ENCODE measurements at places on chromosomes 4 and X.

DNA sequence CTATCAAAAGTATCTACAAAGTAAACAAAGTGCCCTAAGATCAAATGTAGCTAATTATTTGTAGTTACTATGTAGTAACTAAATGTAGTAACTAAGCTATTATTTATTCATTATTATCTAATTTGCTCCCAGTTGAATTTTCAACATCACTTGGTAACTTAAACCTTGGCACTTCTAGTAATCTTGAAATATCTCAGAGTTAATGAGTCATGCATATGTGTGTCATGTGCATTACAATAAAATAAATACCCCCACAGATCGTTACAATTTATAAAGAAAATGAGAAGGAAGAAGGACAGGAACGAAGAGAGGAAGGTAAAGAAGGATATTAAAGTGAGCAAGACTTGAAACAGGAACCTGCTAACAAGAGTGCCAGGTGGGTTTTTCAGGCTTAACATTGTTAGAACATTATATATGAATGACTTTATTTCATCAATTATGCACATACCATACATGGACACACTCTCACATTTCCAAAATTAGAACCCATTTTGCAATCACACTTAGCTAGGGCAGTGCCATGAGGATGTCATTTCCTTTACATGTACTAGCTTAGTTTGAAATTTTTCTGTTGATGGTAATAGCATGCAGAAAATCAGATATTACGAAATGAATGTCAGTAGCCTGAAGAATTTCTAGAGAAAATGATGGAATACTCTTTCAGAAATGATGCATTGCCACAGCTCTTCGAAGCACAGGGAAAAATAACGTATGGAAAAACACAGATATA lies 1670.4 kb upstream of the AGA start:
- DNase-seq: no peak

DNA sequence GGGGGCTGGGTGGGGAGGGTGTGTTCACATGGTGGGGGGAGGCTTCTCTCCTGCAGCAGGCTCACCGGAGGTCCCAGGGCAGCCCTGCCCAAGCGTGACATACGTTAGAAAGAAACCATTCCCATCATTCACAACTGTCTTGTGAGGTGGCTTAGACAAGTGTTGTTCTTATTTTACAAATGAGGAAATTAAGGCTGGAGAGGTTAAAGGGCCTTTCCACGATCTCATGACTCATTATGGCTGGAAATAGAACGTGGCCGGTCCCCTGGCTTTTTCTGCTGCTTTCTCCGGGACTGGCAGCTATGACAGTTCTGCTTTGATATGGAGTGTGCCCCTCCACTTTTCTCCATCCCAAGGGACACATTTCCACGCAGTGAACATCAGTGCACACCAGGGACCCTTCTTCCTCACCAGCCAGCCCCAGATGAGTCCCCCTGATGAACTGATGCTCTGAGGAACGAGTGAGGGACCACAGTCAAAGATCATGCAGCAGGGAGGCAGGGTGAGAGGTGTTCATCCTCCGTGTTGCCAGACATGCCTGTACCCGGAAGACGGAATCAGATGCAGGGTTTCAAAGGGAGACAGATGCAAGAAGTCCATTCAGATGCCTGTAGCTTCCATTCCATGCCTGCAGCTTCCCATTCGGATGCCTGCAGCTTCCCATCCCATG lies 64.0 kb upstream of the ACSL1 start:
- DNase-seq: no peak

GRCh38 chr4:188534917-188535316 lies 395.7 kb downstream of the TRIML1 start:
- DNase-seq: no peak

DNA sequence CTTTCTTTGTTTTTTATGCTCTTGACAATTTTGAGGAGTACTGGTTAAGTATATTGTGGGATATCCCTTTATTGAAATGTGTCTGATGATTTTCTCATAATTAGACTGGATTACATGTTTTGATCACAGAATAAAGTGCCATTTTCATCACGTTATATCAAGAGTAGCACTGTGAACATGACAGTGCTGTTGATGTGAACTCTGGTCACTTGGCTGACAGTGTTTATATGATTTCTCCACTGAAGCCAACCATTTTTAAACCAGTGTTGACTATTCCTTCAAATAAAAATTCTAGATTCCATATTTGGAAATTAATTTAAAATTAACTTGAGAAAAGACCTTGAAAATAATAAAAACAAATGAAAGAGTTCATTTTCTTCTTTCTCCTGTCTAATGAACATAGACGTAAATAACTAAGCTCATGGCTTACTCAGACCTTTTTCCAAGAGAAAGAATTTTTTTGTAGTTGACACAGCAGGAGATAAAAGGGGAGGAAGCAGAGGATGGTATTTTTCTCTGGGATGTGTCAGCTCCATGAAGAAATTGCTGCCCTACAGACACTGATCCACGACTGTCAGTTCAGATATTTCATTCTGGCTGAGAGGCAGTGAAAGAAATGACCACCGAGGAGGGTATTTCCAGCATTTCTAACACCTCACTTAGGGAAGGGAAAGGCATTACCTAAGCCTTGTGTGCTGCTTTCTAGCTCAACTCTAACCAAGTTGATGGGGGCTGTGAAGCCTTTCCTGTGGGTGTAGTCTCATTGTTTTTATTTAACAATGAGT lies 150.9 kb upstream of the ANK2 start:
- no peak for DNase-seq

DNA sequence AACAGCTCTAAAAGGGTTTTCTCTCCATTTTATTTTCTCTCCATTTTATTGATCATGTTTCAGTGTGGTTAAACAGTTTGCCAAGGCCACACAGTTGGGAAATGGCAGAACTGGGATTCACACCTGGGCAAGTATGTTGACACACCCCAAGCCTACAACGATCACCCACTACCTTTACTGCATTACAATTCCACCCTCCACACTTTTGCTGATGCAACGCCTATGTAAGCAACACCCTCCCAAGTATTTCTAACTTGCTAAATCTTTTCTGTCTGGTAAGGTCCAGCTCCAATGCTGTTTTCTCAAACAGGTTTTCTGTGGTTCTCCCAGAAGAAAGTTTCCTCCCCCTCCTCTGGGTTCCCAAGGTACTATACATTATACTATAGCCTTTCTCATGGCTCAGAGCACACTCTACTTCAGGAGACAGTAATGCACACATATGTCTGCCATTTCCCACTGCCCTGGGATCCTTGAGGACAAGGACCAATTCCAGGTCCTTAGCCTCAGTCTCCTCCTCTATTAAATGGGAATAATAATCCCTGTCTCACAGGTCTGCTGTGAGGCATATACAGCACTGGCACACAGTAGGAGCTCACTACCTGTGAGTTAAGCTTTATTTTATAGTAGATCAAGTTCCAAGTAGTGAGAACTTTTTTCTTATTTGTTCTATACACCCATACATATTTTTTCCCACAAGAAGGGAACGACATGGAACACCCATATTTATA lies 27.9 kb downstream of the IQSEC2 start:
- DNase-seq: no peak

- DNase-seq: no peak
These were observed 125.7 kb downstream of the RPA4 start for GRCh38 chrX:97009391-97009790.

- no peak for DNase-seq
These were observed 732.0 kb downstream of the PCDH18 start for GRCh38 chr4:136800248-136800647.

GRCh38 chr4:180727478-180727877 lies 1515.7 kb upstream of the TENM3 start:
- no peak for DNase-seq

DNA sequence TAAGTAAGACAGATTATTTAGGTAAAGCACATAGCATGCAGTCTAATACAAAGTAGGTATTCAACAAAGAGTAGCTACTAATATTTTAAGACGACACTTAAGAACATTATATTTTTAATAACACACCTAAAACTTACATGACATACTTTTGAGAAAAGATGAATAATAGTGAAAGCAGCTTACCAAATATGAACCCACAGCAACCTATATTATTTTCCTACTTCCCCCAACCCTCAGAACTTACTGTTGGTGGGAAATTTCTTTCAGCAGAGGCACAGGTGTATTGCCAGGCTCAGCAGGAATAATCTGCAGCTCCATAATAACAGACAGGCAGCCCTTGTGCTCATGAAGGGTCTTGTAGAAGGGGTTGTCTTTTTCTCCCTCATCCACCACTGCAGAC lies 498.9 kb downstream of the GLUD2 start:
- DNase-seq: no peak
